ENCODE measurements at places on chromosomes 6 and 20. TPM values are rescaled to one million over a fixed set of nuclear protein-coding genes. Genes with fewer than 3 reads are reported as not detected.
A peak's percentile ranks its signal among the peaks of the same experiment; 100 is the strongest.

DNA sequence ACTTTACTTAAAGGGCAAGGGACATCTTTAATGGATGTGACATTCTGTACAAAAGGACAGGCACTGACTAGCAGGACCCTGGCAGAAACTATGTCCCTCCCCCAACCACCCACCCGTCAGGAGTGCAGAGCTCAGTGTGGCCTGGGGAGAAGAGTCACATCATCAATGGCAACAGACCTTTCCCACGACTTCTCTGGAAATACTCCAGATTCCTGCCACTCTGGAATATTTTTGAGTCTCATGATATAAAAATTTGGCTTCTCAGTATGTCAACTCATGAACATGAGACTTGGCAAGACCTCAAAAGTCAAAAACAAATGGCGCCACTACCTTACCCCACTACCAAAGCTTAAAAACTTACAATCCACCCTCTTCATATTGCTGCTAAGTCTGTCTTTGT, 118.3 kb downstream of the SLC23A2 start:
- no peak for DNase-seq
- H3K27me3 ChIP-seq, result no peaks in the 10 kb centered on the region

DNA sequence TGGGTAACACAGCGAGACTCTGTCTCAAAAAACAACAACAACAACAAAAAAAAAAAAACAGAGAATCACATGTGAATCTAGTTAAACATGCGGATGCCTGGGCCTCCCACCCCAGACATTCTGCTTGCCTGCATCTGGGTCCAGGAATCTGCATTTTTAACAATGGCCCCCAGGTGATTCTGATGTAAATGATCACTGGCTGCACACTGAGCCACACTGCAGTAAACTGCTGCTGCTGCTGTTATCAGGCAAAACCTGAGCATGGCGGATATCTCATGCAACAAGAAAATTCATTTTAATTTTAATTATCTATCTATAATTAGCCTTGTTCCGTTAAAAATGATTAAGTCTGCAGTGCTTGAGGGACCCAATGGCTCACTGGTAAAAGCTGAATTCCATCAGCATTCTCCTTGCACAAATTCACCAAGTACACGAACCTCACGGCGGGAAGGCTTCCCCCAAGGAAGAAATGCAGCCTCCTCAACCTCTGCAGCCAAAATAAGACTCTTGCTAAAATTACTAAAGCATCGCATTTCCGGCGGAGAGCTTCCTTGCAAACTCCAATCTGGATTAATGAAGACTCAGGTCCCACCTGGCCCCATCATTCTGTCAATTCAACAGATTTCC, 81.6 kb upstream of the SNX9 start:
- DNase-seq, result no peak
- H3K27ac ChIP-seq, result no peak overlapping the region
- peaks cover 6% of the 10 kb centered on the region for H3K27me3 ChIP-seq
- H3K4me3 ChIP-seq, result no peak overlapping the region
- no peaks in the 10 kb centered on the region for H3K4me1 ChIP-seq
- H3K36me3 ChIP-seq, result no peaks in the 10 kb centered on the region

DNA sequence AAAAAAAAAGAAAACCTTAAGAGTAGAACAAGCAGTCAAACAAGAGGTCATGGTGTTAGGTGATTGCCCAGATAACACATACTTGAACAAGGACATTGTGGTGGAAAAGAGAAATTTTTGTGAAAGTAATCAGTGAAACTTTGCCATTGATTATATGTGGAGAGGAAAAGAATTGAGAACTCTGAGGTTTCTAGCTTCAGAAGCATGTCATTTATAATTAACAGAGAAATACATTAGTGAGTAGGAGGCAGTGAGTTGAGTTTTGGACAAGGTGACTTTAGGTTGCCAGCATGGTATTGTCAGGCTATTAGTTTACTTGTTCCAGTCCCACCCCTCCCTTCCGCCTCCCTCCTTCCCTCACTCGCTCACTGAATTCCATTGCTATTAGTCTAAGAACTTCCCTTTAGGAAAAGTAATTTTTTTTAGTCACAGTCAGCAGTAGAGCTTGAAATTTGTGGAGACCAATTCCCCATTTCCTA, 17.2 kb downstream of the TAB2 start:
- H3K36me3 ChIP-seq, result peaks cover 2% of the 10 kb centered on the region
- no peak overlapping the region for H3K4me3 ChIP-seq
- DNase-seq, result no peak

- no peak for DNase-seq
- H3K4me1 ChIP-seq, result peaks cover 26% of the 10 kb centered on the region
- peak overlapping the region; percentile 94 for H3K4me3 ChIP-seq
Observed at GRCh38 chr6:31898383-31899011, 999 bp upstream of the EHMT2 start.

GRCh38 chr20:63070301-63070625, 63.5 kb upstream of the BHLHE23 start:
- no peaks in the 10 kb centered on the region for H3K36me3 ChIP-seq
- no peak for DNase-seq
- no peaks in the 10 kb centered on the region for H3K4me1 ChIP-seq
- H3K27me3 ChIP-seq, result peaks cover 51% of the 10 kb centered on the region

DNA sequence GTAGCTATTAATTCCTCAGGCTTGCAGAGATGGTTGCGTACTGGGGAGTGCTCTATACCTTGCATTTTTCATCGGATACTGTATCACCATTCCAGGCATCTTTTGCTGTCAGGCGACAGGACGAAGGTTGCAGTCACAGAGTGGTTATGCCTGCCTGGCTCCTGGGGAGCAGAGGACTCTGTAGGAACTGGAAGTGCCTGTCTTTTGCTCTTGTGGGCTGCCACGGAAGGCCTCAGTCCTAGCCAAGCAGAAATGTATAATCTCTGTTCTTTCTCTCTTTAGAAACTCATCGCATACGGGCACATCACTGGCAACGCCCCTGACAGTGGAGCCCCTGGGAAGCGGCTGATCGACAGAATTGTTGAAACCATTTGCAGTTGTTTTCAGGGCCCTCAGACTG, 29.5 kb downstream of the ARFGEF2 start:
- H3K27ac ChIP-seq, result no peak overlapping the region
- H3K36me3 ChIP-seq, result peaks cover 17% of the 10 kb centered on the region
- no peak for DNase-seq

GRCh38 chr20:24933266-24933908, 15.7 kb upstream of the CST7 start:
- no peak overlapping the region for H3K27ac ChIP-seq
- H3K4me3 ChIP-seq, result no peak overlapping the region
- no peaks in the 10 kb centered on the region for H3K27me3 ChIP-seq
- H3K4me1 ChIP-seq, result peaks cover 19% of the 10 kb centered on the region

DNA sequence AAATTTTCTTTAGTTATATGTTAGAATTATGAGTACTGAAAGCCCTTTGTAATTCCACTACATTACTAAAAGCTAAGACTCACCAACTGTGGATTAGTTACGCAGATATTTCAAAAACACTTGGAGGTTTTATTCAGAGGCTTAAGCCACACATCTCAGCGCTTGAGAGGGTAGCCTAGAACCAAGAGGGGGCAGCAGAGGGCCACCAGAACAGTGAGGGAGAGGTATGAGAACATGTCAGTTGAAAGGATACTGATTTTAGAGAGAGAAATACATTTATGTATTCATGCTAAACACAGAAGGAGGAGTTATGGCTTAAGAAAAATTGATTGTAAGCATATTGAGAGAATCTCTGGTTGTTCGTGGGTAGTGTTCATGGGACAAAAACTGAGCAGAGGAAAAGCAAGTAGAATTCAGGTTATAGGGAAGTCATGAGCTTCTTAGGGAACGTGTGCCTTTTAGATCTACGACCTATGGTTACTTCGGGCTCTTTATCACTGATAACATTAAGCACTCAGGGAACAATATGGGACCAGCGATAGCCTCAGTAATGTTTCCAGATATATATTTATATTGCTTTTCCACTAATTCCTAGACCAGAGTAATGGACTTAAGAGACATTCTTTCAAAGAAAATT, 20.4 kb upstream of the SERINC1 start:
- no peak overlapping the region for H3K27ac ChIP-seq
- peaks cover 59% of the 10 kb centered on the region for H3K36me3 ChIP-seq
- no peak overlapping the region for H3K4me3 ChIP-seq
- no peaks in the 10 kb centered on the region for H3K27me3 ChIP-seq
- no peak for DNase-seq
- no peaks in the 10 kb centered on the region for H3K4me1 ChIP-seq

DNA sequence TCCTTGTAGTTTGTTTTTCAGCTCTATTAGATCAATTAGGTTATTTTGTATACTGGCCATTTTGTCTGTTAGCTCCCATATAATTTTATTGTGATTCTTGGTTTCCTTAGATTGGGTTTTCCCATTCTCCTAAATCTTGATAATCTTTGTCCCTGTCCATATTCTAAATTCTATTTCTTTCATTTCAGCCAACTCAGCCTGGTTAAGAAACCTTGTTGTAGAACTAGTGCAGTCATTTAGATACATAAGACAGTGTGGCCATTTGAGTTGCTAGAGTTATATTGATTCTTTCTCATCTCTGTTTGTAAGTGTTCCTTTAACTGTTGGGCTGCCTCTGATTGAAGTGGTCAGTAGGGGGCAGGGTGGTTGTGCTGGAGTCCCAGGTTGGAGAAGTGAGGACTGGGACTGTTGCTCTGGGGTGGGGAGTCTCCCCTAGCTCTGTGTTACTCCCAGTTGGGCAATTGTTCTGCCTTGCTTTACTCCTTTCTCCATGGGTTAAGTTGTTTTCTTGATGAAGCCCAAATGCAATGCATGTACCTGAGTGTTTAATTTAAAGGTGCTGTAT, 98.8 kb upstream of the NRN1 start:
- no peaks in the 10 kb centered on the region for H3K4me1 ChIP-seq
- H3K36me3 ChIP-seq, result no peaks in the 10 kb centered on the region
- H3K4me3 ChIP-seq, result no peak overlapping the region
- DNase-seq, result no peak
- H3K27ac ChIP-seq, result no peak overlapping the region
- H3K27me3 ChIP-seq, result peaks cover 7% of the 10 kb centered on the region

DNA sequence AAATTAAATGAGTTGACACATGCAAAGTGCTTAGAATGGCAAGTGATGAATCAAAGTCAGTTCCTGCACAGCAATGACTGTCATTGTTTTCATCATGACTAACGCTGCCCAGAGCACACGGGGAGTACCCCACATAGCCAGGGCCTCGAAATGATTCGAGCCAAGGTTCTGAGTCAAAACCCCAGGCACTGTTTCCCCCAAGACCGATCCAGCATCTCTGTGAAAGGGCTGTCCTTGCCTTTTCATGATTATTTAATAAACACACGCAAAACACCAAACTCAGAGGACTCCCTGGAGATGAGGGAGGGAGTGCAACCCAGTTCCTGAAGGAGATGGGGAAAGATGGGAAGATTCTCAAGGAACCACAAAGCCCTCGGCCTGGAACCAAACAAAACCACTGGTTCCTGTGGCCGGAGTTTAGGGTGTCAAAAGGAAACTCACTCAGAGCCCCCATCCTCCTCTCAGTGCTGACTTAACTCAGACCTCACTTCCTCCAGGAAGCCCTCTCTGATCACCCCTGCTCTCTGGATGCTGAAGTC, 3.8 kb downstream of the PREX1 start:
- H3K27ac ChIP-seq, result no peak overlapping the region
- no peak for DNase-seq
- no peak overlapping the region for H3K4me3 ChIP-seq
- H3K27me3 ChIP-seq, result peaks cover 64% of the 10 kb centered on the region

- no peaks in the 10 kb centered on the region for H3K4me1 ChIP-seq
- DNase-seq, result no peak
- H3K27ac ChIP-seq, result no peak overlapping the region
- H3K4me3 ChIP-seq, result no peak overlapping the region
- H3K27me3 ChIP-seq, result no peaks in the 10 kb centered on the region
Observed at GRCh38 chr6:103908898-103909297, 950.8 kb downstream of the HACE1 start.

GRCh38 chr6:166360243-166361076, 18.1 kb upstream of the SFT2D1 start:
- H3K27ac ChIP-seq, result no peak overlapping the region
- no peaks in the 10 kb centered on the region for H3K4me1 ChIP-seq
- DNase-seq, result no peak
- H3K4me3 ChIP-seq, result no peak overlapping the region

DNA sequence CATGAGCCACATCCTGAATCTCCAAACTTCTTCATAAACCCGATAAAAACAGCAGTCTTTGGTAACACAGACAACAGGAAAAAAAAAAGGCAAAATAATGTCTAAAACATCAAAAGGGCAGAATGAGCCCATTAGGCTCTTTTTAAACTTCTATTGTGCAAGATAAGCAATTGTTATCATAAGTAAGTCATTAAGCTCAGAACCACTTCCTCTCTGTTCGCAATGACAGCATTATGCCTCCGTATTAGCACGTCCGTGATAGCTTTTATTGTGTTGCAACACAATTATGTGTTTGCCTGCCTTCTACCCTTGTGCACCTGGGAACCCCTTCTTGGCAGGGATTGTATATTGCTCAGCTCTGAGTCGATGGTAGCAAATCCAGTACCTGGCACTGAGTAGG, 147.1 kb downstream of the LRFN2 start:
- H3K36me3 ChIP-seq, result no peaks in the 10 kb centered on the region
- H3K27ac ChIP-seq, result no peak overlapping the region
- DNase-seq, result no peak

DNA sequence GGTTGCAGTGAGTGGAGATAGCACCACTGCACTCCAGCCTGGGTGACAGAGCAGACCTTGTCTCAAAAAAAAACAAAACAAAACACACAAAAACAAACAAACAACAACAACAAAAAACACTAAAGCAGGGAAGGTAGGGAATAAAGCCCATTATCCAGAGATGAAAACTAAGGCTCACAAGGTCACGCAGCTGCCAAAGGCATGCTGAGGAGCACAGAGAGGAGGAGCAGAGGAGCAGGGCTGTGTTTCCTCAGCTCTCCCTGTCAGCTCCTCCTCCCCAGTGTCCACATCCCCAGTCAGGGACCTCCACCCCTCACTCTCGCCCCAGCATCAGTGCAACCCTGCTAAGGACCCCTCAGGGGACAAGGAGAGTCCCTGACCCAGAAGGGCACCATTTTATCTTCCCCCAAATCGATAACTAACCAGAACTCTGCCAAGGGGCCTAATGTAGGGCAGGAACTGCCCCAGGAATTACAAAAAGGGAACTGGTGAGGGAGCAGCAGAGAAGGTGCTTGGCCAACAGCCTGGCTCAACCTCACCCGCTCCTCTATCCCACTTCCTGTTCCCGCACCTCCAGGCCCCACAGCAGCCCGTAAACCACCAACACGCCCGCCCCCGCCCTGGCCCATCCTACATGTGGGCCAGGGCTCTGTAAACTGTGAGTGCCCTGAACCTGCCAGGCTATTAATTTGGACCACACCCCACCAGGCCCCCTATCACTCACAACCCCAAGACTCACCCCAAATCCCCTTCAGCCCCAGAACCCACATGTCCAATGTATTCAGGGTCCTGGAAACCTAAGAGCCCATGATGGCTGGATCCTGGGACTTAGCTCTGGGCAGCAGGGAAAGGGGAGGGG, 9.0 kb downstream of the TEAD3 start:
- no peak for DNase-seq
- H3K27ac ChIP-seq, result peak overlapping the region; percentile 77
- no peaks in the 10 kb centered on the region for H3K27me3 ChIP-seq
- H3K4me3 ChIP-seq, result no peak overlapping the region
- peaks cover 42% of the 10 kb centered on the region for H3K4me1 ChIP-seq
- peaks cover 2% of the 10 kb centered on the region for H3K36me3 ChIP-seq

- H3K4me3 ChIP-seq, result no peak overlapping the region
- DNase-seq, result no peak
- H3K27ac ChIP-seq, result no peak overlapping the region
- H3K36me3 ChIP-seq, result no peaks in the 10 kb centered on the region
- peaks cover 9% of the 10 kb centered on the region for H3K4me1 ChIP-seq
Observed at GRCh38 chr20:45450097-45450818, 19.3 kb upstream of the WFDC2 start.

The SAPCD1 gene
- 11.9 TPM for total RNA-seq

The ABHD12 gene
- total RNA-seq, result 51.3 TPM

The ADGRB3 gene
- 1.8 TPM for total RNA-seq

The OR2J3 gene
- not detected for total RNA-seq

The COL12A1 gene
- total RNA-seq, result 2.0 TPM

The C4B gene
- 6.6 TPM for total RNA-seq

Data from progenitor cell of endocrine pancreas (in vitro differentiated cells).